Ureter (tissue), 1 donor: ENCODE measurements at places on chromosomes 11 and 22. TPM values are rescaled to one million over a fixed set of nuclear protein-coding genes. Genes with fewer than 3 reads are reported as not detected.

Gene SLC22A8
- not detected for total RNA-seq

Gene CATSPERZ
- total RNA-seq, result not detected

Gene MMP12
- not detected for total RNA-seq

Gene MMP13
- total RNA-seq, result not detected

Gene TREH
- 0.44 TPM for total RNA-seq

Gene LMF2
- 63.6 TPM for total RNA-seq

Gene ZP1
- total RNA-seq, result not detected

Gene SOX6
- total RNA-seq, result 6.4 TPM

Gene DDX6
- total RNA-seq, result 174 TPM

Gene TEX54
- total RNA-seq, result not detected

Gene TMPRSS6
- total RNA-seq, result 0.31 TPM

Gene CDC42BPG
- 28.5 TPM for total RNA-seq

Gene OSM
- total RNA-seq, result 0.36 TPM

Gene CCDC73
- 0.26 TPM for total RNA-seq

Gene DMC1
- total RNA-seq, result 2.2 TPM

Gene TRPC6
- total RNA-seq, result 5.8 TPM

Gene KCNJ4
- not detected for total RNA-seq

Gene PACSIN3
- total RNA-seq, result 29.0 TPM

Gene PRG3
- not detected for total RNA-seq

Gene OR10AG1
- not detected for total RNA-seq

Gene NNMT
- 141 TPM for total RNA-seq

Gene TBX10
- not detected for total RNA-seq

Gene KIAA1671
- 43.7 TPM for total RNA-seq

Gene SWAP70
- total RNA-seq, result 49.0 TPM

Gene LRRC56
- total RNA-seq, result 3.4 TPM

Gene PRG2
- 0.55 TPM for total RNA-seq

Gene APOBEC3F
- 22.5 TPM for total RNA-seq

Gene MOB2
- total RNA-seq, result 61.5 TPM

Gene SEPTIN3
- total RNA-seq, result 0.99 TPM

Gene MUC2
- 0.39 TPM for total RNA-seq

Gene LGALS1
- total RNA-seq, result 396 TPM

Gene KRTAP5-2
- total RNA-seq, result not detected

Gene CCDC88B
- 17.1 TPM for total RNA-seq

Gene ARHGAP8
- total RNA-seq, result 33.7 TPM

Gene VSIG10L2
- total RNA-seq, result 0.75 TPM

Gene OOSP4B
- not detected for total RNA-seq

Gene KBTBD3
- total RNA-seq, result 13.2 TPM

Gene C11orf21
- 2.3 TPM for total RNA-seq

Gene OR52I1
- not detected for total RNA-seq

Gene SCUBE2
- total RNA-seq, result 357 TPM

Gene RASD2
- total RNA-seq, result 8.7 TPM

Gene CTSF
- total RNA-seq, result 27.0 TPM

Gene PGA5
- total RNA-seq, result not detected

Gene ASPHD2
- 1.4 TPM for total RNA-seq

Gene USP2
- 4.8 TPM for total RNA-seq

Gene OR10V1
- total RNA-seq, result not detected

Gene ANKK1
- total RNA-seq, result 1.4 TPM

Gene HTR3A
- not detected for total RNA-seq

Gene C11orf42
- not detected for total RNA-seq

Gene HINFP
- 28.8 TPM for total RNA-seq
